Inflammatory macrophage treated with lipopolysaccharide for 1 hour (primary cell): ENCODE measurements at places on chromosomes 13 and 19.

GRCh38 chr19:1468821-1469254 is 10.2 kb downstream of the C19orf25 start:
- peak; percentile 8 for DNase-seq

DNA sequence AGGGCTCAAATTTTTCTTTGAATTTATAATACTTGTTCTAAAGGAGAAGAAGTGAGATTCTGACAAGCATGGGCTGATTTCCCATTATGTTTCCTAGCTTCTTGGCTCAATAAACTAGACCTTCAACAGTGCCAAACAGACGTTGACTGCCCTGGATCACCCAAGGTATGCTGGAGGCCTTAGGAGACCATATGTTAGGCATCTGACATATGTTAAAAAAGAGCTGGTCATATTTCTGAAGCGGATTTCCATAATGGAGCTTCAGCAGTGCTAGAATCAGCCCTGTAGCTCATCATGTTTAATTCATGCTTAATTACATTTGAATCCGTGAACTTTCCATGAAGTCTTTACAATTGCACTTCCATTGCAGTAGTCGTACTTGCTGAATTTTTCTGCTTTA is 653.3 kb downstream of the DIAPH3 start:
- no peak for DNase-seq

- DNase-seq: no peak
These were observed 22.6 kb downstream of the RXFP2 start for GRCh38 chr13:31761951-31762350.

- DNase-seq: peak; percentile 61
These were observed 22.4 kb upstream of the ARHGEF18 start for GRCh38 chr19:7326105-7326877.

GRCh38 chr13:49791315-49791710 is 1.2 kb downstream of the KPNA3 start:
- no peak for DNase-seq

DNA sequence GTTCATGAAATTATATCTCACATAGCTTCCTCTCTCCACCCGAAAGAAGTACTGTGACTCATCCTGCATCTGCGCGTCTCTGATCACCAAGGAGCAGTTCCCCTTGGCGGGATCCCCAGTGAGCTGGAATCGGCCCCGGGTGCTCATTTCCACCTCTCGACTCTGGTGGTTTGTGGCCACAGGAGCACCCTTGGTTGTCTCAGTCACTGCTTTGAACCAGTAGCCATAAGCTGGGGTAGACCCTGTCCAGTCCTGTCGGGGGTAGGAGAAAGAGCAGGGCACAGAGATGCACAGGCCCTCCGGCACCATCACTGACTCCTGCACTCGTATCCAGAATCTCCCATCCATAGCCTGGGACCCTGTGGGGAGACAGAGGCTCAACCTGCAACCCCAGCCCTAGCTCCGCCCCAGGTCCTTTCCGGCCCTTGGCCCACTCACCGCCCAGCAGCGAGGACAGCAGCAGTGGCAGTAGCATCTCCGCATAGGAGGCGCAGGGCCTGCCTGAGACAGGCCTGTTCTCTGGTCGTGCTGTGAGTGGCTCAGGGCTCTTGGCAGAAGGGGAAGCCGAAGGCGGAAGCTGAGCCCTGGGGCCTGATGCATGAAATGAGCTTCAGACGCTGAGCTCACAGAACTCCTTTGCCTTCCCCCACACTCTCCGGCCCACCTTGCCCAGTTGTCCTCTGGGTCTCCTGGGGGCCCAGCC is at the start of gene SIGLEC10:
Gene SIGLEC10, minus strand, starts transcription at position 536 of the 703 bp plus-strand sequence. Its CDS starts 61 bp downstream, at position 475.
- DNase-seq: peak; percentile 82

- no peak for DNase-seq
These were observed 219.4 kb downstream of the NHLRC3 start for GRCh38 chr13:39257642-39258041.

GRCh38 chr13:50636007-50636704 is 207.3 kb downstream of the DLEU7 start:
- no peak for DNase-seq

DNA sequence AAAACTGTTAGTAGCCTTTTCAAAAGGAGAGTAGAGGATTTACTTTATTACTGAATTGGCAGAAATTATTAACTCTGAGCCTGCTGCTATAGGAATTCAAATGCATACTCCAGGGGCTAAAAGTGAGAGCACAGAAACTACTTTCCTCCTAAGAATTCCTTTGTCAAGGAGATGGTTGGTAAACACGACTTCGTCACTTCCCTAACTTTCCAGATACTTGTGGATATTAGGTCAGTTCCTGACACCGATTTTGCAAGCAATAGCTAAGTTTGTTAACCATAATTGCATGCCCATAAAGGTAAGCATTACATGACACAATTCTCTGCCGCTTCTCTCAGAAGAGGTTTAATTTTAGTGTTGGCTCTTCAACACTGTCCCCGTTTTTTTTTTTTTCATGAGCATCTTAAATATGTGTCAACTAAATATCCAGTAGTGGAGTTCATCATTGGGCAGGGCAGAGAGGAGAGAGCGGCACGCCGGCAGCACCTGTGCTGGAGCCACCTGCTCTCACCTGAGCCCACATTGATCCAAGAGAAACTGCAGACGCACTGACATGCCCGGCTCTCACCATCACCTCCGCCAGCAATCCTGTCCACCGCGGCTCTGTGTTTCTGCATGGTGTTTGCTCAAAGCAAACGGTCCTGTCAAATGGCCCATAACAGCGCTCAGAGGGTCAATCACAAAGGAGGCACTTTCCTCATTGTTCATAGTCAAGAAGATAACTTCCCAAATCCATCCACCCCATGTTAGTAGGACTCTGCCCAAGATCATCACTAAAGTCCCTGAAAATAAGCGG is 2.6 kb downstream of the MED26 start:
- no peak for DNase-seq

GRCh38 chr19:4368128-4368820 is 24.9 kb downstream of the MPND start:
- DNase-seq: peak; percentile 88

DNA sequence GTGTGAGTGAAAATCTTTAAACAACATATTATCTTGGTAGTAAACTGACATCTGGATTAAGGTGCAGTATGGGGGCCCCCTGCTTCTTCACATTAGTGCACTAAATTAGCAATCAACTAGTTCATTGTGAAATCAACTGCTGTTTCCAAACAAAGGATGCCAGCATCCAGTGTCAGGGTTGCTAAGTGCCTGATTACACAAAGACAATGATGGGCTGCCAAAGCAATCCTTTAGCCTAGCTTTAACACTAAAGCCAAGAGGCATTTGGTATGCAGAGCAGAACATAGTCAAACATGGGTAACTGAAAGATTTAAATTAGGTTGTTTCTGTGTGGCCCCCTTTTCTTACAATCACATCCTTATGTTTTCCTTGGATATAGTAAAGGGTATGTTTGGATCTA is 543.1 kb upstream of the SLITRK5 start:
- no peak for DNase-seq

- DNase-seq: no peak
These were observed 14.2 kb downstream of the FBXO46 start for GRCh38 chr19:45716359-45717130.

- no peak for DNase-seq
These were observed 34.3 kb downstream of the RCBTB1 start for GRCh38 chr13:49550942-49551644.

- no peak for DNase-seq
These were observed 193.7 kb upstream of the RXFP2 start for GRCh38 chr13:31545616-31546015.

DNA sequence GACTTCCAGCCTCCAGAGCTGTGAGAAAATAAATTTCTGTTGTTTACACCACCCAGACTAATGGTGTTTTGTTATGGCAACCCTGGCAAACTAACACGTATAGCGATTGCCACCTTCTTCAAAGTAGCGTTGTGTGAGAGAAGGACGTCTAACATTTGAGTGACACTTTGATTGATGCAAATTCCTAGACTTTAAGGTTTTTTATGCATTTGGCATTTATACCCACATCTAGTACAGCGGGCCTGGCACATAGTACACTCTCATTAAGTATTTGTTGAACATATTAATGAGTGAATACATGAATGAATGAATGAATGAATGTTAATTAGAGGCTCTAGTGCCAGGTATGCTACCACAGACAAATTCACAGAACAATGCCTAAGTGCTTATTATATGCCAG is 36.7 kb downstream of the POU4F1 start:
- DNase-seq: no peak

DNA sequence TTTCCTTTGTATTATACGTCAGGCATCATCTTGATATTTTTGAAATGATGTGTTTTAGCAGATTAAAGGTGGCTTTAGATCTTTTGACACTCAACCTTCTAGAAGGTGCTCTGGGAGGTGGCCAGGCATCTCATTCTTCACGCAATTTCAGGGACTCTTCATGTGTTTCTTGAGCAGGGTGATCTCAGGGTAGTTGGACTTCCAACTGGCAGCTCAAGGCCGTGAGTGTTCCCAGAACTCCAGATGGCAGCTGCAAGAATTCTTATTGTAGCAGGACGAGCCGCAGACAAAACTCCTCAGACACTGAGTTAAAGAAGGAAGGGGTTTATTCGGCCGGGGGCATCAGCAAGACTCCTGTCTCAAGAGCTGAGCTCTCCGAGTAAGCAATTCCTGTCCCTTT is 82.5 kb upstream of the UBAC2 start:
- no peak for DNase-seq

- DNase-seq: no peak
These were observed 224.9 kb downstream of the FGF9 start for GRCh38 chr13:21895779-21896178.

DNA sequence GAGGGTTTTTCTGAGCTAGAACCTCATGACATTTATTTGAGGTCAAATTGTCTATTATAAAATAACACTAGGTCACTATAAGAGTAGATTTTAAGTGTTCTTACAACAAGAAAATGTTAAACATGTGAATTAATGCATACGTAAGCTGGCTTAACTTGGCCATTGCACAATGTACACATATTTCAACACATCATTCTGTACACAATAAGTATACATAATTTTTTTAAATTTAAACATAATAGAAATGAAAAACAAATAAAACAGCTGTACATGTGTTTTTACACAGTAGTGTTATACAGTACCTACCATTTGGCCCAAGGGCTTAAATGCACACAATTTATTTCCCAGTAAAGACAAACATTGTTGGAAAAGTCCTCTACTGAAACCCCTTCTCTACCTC is 269.9 kb downstream of the DACH1 start:
- peak; percentile 25 for DNase-seq

DNA sequence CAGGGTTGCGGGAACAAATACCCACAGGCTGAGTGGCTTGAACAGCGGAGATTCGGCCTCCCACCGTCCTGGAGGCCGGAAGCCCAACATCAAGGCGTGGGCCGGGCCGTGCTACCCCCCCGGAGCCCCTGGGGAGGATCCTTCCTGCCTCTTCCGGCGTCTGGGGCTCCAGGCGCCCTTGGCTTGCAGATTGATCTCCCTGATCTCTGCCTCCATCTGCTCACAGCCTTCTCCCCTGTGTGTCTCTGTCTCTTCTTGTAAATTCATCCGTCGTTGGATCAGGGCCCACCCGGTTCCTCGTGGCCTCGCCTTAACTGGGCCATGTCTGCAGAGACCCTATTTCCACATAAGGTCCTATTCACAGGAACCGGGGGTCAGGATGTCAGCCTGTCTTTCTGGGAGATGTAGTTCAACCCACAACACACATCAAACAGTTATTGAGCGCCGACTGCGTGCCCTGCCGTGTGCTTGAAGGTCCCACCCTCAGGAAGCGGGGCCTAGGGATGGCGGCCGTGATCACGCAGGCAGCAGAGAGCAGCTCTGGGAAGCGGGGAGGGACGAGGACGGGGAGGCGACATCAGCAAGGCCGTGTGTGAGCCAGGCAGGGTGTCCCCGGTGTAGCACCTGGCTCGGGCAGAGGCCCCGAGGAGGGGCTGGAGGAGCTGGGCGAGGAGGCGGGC is 21.3 kb downstream of the HCN2 start:
- no peak for DNase-seq

- DNase-seq: no peak
These were observed 22.5 kb downstream of the LTBP4 start for GRCh38 chr19:40623403-40624251.

GRCh38 chr13:114008964-114009589 is 35.2 kb upstream of the C13orf46 start:
- DNase-seq: no peak

DNA sequence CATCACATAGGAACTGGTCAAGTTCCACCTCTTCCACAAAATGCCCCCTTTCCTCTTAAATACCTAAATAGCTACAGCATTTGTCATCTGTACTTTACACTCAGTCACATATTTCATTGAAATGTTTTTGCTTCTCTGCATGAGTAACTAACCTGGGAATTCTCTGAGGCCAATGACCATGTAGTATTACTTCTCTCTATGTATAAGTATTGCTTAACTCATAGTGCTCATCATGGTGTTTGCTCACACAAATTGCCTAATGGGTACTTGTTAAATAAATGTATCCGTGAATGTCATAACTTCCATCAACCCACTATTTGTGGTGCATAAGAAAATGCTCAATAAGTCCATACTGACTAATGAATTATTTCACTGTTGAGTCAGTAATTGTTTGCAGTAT is 115.5 kb downstream of the FGF14 start:
- DNase-seq: no peak
